ENCODE measurements at places on chromosomes 2 and 18. TPM values are rescaled to one million over a fixed set of nuclear protein-coding genes. Genes with fewer than 3 reads are reported as not detected.

DNA sequence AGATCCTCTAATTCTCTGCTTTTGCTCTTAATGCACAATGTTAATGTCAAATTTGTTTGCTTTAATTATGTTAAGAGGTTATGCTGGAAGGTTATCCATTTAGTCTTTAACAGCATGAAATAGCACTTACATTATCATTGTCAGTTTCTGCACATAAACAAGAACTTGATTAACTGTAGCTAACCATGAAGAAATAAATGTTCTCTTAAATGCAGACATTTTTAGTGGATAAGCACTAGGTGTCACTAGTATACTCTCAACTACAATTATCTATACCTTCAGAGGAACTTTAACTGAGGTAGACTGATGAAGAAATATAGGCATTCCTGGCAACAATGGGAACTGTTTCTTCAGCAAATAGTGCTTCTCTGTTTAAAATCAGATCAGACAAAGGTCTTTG, 178.8 kb upstream of the CHST9 start:
- no peak for DNase-seq

DNA sequence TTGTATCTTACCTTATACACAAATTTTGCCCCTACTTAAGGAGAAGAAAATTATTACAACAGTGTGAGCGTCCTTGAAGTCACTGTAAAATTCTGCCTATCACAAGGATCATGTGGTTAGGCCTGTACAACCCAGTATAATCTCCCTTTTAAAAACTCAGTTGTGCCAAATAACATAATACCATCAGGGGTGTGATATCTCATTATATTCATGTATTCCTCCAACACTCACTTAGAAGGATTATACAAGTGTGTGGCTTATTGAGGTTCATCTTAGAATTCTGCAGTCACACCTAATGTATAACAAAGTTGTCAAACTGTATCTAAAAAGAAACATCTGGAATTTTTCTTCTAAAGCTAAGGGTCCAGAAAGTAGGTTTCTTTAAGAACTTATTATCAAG, 998.8 kb upstream of the LRRTM1 start:
- no peak for DNase-seq

- DNase-seq: no peak
Observed at GRCh38 chr2:190786404-190787166, 94.0 kb upstream of the GLS start.

DNA sequence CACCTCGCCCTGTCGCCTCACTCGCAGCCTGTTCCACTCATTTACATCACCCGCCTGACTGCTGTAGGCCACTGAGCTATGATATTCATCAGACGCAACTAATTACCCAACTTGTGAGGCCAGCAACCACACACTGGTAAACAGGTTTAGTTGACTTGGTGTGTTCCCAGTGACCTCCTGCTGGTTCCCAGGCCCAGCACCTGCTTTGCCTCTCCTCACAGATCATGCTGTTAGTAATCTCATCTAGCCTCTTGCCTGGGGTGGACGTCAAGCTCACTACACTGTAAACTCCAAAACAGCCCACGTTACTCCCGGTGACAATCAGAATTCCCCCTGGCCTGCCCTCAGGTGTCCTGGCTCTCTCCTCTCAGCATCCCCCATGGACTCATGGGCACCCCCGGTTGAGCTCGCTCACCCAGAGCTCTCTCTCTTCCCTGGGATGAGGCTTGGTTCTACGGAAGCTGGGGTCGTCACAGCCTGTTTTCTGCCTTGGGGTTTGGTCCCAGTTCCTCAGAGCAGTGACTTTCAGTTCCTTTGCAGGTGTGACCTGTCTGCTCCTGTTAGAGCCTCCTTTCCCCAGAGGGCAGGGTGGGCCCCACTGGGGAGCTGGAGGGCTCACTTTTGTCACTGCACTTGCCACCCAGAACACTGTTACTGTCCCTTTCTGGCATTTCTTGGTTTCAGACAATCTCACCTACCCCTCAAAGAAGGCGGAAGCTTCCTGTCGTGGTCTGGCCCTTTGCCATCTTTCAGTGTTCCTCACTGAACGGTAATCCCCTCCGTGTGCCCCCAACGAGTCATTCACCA, 40.3 kb downstream of the INPP5D start:
- no peak for DNase-seq

GRCh38 chr2:99987160-99987559, 155.2 kb downstream of the AFF3 start:
- DNase-seq: no peak

- no peak for DNase-seq
Observed at GRCh38 chr2:25642298-25642697, 31.1 kb downstream of the DTNB start.

GRCh38 chr2:12110074-12110473, 363.6 kb downstream of the LPIN1 start:
- DNase-seq: no peak

The REG1B gene
- not detected for total RNA-seq

The TEX44 gene
- total RNA-seq: not detected

The INHA gene
- total RNA-seq: not detected

The CCBE1 gene
- total RNA-seq: 0.02 TPM
